Metanephros (tissue), 2 donors: ENCODE measurements at places on chromosomes 2 and 18. TPM values are rescaled to one million over a fixed set of nuclear protein-coding genes. Genes with fewer than 3 reads are reported as not detected.

CEP68 gene
- 33.6 TPM for total RNA-seq

DES gene
- 582 TPM for total RNA-seq

DYNC2LI1 gene
- 58.2 TPM for total RNA-seq

CHST10 gene
- total RNA-seq, result 17.0 TPM

PUS10 gene
- 8.4 TPM for total RNA-seq

INSIG2 gene
- total RNA-seq, result 14.5 TPM

GALNT13 gene
- total RNA-seq, result 1.1 TPM
